ENCODE measurements at places on chromosomes 16 and 17. TPM values are rescaled to one million over a fixed set of nuclear protein-coding genes. Genes with fewer than 3 reads are reported as not detected.

GRCh38 chr17:62164747-62165722 is 100.0 kb upstream of the MED13 start:
- DNase-seq: no peak

The RHBDF1 gene
- total RNA-seq: 0.23 TPM

The PDP2 gene
- 28.7 TPM for total RNA-seq

- DNase-seq: no peak
Observed at GRCh38 chr17:36586138-36586537, 5.5 kb upstream of the DHRS11 start.

The SLC16A6 gene
- 2.4 TPM for total RNA-seq

- no peak for DNase-seq
Observed at GRCh38 chr17:74253036-74253435, 21.0 kb upstream of the DNAI2 start.

GRCh38 chr16:46973996-46974324 is 486 bp upstream of the DNAJA2 start:
- DNase-seq: no peak

The SOCS1 gene
- 123 TPM for total RNA-seq

DNA sequence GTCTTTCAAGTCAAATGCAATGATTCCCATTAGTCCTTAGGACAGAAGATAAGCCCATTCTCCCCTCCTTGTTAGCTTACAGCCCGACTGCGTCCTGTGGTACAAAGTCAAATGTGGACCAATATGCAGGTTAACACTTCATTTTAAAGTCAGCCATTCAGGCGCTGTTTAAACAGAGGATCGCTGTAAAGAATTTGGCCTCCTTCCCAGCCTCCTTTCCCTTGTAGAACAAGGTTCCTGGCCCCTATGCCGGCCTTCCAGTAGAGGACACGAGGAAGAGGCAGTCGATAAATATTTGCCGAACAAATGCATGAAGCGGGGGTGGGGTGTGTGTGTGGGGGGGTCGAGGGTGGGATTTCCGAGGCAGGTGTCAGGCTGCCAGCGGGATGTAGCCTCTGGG is 4.3 kb downstream of the SDK2 start:
- DNase-seq: no peak

- no peak for DNase-seq
Observed at GRCh38 chr17:29039764-29040598, 3.0 kb upstream of the PIPOX start.

DNA sequence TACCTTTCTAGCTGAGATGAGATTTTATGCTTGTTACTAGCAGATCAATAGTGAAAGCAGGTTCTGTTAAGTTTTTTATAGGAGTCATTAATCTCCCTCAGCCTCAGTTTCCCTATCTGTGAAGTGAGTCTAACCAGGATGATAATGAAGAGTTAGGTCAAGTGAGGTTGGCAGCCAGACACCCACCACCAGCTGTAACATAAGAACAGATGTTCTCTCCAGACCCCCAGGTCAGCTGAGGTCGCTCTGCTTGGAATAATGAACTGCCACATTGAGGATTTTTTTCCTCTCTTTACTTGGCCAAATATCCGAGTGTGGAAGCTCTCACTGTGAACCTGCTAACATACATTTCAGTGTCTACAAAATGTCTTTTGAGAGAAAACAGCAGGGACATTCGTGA is 389.6 kb downstream of the WWOX start:
- no peak for DNase-seq

- DNase-seq: no peak
Observed at GRCh38 chr16:54212893-54213292, 73.7 kb downstream of the IRX3 start.

DNA sequence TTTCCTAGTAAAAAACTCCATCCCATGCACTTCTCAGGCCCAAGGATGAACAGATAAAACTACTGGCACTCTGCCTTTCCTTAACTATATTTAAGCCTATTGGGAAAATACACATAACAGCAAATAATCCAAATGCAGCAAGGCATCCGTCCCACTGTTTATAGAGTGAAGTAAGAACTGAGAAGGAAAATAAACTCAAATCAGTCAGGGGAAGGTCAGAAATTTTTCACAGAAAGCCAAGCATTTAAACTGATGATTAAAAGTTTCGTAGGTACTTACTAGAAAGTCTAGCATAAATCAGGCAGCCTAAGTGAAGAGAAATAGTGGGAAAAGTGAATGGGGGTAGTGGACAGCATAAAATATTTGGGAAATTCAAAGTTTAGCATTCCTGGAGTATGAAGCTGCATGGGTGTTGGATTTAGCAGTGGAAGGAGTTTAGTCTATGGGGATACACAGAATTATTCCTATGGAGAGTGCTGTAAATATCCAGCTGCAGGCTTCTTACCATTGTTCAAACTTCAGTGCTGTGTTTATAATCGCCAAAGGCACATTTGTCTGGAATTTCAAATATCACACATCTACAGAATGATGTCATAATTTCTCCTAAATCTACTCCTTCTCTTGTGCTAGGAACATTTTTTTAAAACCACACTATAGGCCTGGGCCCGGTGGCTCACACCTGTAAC is 1131.0 kb upstream of the GOT2 start:
- DNase-seq: no peak

- DNase-seq: peak; percentile 21
Observed at GRCh38 chr17:45646288-45646988, 137.7 kb upstream of the CRHR1 start.

DNA sequence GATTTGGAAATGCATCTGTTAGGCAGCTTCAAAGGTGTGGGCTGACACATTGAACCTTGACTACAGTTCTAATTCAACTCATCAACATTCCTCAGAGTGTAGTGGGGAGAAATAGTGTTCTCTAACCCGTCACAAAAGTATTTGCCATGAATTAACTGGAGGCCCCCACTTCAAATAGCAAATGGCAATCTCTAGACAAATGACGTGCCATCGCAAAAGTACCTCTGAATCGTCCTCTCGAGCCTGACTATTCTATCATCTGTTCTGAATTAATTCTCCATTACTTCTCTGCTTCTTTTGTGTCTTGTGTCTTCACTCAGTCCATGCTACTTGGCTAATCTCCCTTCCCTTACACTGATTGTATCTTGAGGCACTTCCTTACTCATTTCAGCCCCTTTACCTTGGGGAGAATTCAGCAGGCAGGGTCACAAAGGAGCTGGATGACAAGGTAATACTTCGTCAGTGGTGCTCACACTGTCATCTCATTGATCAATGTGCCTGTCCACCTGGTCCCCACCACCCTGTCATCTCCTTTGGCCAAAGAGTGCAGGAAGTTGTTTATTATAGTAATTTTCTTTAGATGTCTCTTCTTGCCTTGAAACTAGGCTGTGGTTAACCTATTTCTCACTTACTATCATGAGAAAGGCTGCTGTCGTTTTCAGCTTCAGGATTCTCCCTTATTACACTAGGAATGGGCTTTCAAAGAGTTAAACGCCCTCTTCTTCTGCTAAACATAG is 108.4 kb downstream of the SYCE1L start:
- peak; percentile 50 for DNase-seq

Measured in activated naive CD4-positive, alpha-beta T cell treated with anti-CD3 and anti-CD28 coated beads, Interleukin-2, amount 50 U/mL, for 72 hours (primary cell).